ENCODE measurements at places on chromosomes 3 and 15.

DNA sequence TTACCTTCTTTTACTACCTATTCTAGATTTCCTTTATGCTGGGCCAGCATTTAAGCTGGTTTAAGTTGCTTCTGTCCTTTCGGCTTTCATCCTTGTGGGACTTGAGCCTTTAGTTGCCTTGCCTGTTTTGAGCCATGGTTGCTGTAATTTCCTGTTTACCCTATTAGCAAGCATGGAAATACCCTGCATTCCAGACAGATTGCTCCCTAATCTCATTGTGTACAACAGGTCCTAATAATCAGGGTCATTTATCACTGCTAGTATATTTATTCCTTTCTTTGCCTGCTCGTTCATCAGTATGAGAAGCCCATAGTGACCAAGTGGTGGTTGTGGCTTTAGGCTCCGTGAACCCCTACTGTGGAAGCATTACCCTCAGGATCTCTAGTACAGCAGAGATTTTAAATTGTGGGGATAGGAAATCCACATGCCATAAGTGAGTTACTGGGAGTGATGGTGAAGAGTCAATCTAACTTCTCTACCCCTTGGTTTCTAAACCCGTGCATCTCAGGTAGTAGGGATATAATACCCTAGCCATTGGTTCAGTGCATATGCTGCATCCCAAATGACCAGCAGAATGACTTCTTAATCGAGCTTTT is 31.9 kb downstream of the NCK1 start:
- no peak for DNase-seq

DNA sequence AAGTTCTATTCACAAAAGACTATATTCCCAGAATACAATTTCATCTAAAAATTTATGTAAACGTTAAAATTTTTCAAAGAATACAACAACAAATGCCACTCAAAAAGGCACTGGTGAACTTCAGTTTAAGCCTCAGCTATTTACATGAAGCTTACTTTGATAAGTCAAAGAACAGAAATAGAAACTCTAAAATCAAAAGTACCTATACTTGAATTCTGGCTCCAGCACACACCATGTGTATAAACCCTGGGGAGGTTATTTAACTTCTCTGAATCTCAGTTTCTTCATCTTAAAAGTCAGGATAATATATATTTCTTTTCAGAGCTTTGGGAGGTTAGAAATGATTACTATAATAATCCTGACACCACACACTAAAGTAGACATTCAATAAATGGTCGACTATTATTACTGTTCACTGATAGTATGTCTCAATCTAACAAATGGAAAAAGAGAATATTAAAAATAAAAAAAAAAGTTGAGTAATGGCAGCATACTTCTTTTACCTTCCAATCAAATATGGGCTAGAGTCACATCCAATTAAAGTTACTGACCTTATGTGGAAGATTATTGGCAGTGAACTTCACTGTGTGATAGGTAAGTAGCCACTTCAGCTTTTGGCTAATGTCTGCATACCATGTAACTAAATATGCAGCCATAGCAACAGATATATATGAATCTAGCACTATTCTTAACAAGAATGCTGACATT is 248.4 kb downstream of the ISL2 start:
- no peak for DNase-seq

DNA sequence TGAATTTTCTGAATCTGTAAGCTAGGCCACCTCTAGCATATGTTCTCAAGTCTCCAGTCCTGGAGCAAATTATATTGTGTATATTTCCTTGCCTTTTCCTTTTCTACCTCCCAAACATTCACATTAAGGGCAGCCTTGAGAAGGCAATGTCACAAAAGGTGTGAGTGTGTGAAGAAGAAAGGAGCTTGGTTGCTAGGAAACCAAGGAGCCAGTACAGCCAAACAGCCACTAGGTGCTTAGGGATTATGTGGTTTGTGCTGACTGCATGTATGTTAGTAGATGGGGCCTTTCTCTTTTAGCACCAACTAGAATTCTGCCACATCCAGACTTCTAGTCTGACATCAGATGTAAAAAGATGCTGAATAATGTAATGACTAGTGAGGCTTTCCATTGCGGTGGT is 118.8 kb upstream of the DAZL start:
- no peak for DNase-seq

DNA sequence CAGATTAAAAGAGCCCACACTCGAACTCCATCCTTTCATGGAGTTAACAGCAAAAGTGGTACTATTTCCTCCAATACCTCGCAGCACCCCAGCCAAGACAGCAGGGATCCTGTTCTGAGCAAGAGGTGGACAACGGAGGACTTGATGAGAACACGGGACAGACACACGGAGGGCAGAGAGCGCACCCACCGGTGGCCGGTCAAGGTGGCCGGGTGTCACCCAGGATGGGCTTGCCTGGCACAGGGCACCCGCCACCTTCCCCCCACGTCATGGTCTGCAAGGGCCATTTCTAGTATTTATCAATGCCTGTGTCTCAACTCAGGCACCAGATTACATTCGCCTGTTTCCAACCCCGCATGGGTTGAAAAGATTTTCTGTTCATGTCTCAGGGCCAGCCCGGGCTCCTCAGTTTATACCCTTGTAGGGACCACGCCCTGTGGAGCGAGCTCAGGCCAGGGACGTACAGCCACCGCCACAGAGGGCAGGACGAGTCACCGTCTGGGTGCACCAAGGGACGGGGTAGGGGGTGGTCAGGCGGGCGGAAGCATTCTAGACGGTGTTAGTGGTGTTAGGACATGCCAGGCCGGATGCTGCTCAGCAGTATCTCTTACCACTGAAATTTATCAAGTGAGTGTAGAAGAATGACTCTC is 64.2 kb downstream of the CYFIP1 start:
- DNase-seq: no peak

- DNase-seq: no peak
These were observed 49.2 kb downstream of the LDHAL6B start for GRCh38 chr15:59255680-59256336.

DNA sequence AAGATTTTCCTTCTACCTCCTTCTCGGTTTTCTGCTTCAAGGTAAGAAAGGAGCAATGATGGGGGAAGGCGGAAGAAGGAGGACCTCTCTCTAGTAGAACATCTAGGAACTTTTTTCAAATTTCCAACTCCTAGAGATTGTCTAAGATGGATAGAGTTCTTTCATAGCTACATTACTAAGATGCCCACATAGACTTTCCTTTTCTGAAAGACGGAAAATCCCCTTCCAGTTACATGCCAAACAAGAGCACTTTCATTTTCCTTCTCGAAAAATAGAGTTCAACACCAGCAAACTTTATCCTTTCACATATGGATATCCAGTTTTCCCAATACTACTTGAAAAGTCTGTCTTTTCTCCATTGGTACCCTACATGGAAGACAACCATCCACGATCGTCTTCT is 692 bp downstream of the HTR3E start:
- DNase-seq: no peak

- no peak for DNase-seq
These were observed 606.8 kb downstream of the GBE1 start for GRCh38 chr3:81154611-81155143.

DNA sequence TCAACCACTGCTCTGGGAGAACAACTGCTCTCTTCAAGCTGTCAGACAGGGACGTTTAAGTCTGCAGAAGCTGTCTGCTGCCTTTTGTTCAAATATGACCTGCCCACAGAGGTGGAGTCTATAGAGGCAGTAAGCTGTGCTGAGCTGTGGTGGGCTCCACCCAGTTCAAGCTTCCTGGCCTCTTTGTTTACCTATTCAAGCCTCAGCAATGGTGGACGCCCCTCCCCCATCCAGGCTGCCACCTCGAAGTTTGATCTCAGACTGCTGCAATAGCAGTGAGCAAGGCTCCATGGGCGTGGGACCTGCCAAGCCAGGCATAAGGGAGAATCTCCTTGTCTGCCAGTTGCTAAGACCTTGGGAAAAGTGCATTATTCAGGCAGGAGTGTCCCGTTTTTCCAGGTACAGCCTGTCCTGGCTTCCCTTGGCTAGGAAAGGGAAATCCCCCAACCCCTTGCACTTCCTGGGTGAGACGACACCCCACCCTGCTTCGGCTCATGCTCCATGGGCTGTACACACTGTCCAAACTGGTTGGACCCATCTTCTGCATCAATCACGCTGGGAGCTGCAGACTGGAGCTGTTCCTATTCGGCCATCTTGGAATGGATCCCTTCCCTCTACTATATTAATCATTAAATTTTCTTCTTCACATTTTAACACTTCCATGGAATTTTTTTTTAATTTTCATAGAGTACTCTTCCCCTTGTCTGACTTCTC is 167.0 kb upstream of the UBE2E2 start:
- no peak for DNase-seq

- no peak for DNase-seq
These were observed 6.5 kb upstream of the PLSCR1 start for GRCh38 chr3:146550743-146551510.

- DNase-seq: no peak
These were observed 198.7 kb downstream of the AKAP13 start for GRCh38 chr15:85578941-85579701.

GRCh38 chr15:98537516-98538060 is 110.8 kb upstream of the IGF1R start:
- no peak for DNase-seq

DNA sequence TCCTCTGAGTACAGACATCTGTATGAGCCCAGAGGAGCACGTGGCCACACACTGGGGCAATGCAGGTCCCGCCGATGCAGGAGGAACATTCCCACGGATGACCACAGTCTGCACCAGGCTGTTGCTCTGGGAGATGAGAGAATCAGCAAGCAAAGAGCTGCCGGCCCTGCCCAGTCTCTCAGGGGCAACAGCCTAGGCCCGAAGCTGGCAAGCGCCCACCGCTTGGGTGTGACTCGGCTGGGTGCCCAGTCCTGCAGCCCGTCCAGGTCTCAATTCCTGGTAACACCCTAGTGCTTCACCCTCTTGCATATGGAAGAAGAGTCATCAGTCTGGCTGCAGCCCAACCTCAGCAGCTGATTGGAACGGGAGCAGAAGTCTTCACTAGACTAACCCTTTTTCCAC is 153.7 kb upstream of the HES1 start:
- no peak for DNase-seq

GRCh38 chr15:58430224-58430787 is 1.5 kb upstream of the LIPC start:
- no peak for DNase-seq

DNA sequence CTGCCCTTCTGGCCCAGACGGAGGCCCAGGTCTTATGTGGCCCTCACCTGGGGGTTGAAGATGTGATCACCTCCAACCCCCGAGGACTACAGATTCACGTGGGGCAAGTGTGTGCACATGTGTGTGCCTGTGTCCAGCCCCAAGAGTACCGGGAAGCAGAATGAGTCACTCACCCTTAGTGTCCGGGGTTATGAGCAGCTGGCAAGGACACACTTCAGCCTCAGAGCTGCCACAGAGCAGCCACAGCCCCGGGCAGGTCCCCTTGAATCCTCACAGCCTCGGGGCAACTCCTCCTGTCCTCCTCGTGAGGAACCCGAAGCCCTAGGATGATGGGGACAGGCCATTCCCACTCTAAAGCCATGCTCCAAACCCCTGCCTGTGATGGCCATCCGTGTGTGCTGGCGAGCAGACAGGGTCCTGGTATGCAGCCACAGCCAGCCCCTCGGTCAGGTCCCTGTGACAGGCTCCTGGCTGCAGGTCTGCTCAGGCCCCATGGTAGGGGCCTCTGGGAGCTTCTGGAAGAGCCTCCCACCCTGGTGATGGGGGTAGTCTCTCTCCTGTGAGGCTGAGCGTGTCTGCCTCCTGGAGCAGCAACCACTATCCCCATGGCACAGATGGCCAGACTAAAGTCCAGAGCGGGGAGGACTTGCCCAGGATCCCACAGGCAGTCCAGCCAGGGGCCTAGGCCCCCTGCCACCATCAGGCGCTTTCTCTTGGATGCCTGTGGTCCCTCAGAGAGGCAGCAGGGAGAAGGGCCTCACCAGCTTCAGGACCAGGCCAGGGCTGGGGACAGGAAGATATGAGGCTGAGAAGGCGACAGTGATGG is 852 bp downstream of the STAB1 start:
- no peak for DNase-seq

DNA sequence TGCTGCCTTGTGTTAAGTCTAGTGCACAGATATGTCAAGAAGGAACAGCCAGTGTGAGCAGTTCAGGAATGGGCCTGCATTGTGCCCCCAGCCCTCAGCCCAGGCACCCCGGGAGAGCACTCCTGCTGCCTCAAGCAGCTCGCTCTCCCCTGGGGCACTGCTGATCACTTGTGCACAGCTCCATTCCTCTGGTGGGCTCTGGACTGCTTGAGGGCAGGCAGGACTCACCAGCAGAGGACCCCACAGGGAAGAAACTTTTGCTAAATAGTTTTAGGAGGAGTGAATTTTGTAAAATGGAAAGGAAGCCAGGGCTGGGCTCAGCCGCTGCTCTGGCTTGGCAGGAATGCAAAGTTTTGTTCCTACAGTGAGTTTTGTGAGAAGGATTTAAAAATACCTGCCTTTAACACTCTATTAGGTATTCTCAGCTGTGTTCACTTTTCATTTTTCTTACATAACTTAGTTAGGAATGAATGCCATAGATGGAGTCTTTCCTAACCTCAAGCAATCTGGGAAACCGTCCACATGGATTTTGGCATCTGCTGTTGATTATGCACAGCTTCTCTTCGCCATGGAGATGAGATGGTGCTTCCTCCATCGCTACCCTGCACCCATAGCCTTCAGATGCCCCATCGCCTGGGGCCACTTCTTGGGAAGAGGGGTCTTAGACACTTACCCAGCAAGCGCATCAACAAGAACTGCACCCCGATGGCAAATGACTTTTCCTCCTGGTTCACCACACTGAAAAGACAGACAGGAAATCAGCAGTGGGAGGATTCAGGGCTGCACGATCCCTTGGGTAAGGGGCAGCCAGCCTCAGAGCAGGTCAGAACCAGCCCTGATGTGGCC is 42.3 kb upstream of the RAB6B start:
- DNase-seq: no peak

DNA sequence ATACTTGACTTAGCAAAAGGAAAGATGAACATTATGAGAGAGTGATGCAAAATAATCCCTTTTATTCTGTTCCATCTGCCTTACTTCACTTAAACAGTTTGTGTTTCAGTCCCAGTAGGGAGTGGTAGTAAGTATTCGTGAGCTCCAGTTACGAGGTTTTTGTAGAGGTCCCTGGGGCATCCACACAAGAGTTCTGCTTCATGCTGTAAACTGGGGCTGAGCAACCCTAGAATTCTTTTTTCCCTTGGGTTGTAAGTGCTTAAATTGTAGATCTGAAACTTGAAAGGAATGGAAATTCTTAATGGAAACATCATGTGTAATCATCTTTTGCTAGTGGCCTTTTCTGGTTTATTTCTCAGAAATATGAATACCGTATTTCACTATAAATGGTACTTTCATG is 79.5 kb downstream of the SEMA6D start:
- DNase-seq: no peak

- no peak for DNase-seq
These were observed 75.9 kb downstream of the RFTN1 start for GRCh38 chr3:16437640-16438039.

DNA sequence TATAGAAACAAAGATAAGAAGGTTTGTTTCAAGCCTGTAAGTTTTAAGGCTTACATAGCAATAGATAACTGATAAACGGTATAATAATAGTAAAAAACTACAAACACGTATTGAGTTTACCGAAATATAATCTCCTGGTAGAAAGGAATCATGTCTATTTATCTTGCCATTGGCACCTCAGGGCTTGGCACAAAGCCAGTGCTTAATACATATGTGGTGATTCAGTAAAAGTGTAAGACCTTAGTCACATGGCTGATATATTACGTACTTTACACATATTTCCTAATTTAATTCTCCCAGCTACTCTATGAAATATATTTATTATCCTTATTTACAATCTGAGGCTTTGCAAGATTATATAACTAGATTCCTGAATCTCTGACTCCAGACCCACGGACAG is 32.0 kb upstream of the SLCO3A1 start:
- DNase-seq: no peak

Measured in activated naive CD4-positive, alpha-beta T cell treated with anti-CD3 and anti-CD28 coated beads, Interleukin-2, amount 50 U/mL, for 16 hours (primary cell).